ENCODE measurements at places on chromosomes 4 and X.

DNA sequence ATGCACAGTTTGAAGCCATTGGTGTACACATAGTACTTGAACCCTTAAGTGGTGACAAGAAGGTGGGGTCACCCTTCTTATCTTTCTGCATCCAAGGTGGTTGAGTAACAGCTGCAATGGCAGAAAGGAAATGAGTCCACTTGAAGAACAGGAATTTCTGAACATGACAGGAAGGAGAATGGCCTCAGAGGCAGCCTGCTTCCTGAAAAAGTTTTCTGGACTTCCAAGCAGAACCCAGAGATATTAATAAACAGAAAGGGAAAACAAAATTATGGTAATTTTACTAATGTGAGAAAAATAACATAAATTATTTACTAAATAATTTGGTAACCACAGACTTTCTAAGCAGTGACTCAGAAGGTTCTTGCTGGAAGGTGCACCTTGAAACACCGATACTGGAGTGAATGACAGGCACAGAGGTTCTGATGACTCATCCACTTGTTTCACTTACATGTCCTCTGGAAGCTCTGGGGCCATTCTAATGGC, 119.9 kb upstream of the HS3ST1 start:
- peak; percentile 10 for DNase-seq

- DNase-seq: no peak
These were observed 95.9 kb upstream of the TRPC3 start for GRCh38 chr4:122047456-122048425.

DNA sequence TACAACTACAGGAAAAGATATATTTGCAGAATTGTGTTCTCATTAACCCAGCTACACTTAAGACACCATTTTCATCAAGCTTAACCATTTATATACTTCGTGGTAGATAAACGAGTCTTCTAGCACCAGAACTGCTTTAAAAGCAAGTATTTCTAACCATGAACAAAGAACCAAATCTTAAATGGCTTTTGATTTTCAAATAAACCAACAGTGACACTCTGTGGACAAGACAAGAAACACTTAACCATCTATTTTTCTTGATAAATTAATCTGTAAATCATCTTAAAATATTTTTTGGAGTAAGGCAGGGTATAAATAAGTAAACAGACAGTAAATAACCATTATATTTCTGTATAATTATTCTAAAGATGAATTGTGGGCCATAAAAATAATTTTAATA, 10.2 kb downstream of the BEND2 start:
- no peak for DNase-seq

GRCh38 chrX:12951595-12951975, 23.3 kb upstream of the TMSB4X start:
- no peak for DNase-seq

- DNase-seq: peak; percentile 12
These were observed 28.3 kb upstream of the AP1S2 start for GRCh38 chrX:15882704-15883539.

DNA sequence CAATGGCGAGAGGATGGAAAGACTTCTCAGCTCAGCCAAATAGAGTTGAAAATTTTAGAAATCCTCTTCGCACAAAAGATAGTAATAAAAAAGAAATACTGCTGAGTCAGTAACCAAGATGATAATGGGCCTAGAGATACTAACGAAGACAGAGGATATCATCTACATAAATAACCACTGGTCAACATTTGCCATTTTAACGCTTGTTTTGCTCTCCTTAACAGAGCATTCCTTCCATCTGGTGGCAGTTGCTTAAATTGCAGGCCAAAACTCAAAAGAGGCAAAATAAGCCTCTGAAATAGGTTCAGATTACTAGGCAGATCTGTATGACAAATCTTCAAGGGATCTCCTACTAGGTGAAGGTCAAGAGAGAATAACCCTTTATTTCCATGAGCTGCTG, 51.7 kb upstream of the MCF2 start:
- no peak for DNase-seq

GRCh38 chr4:121554382-121554781, 142.4 kb downstream of the ANXA5 start:
- no peak for DNase-seq

GRCh38 chr4:94410678-94411206, 41.0 kb upstream of the PDLIM5 start:
- no peak for DNase-seq

DNA sequence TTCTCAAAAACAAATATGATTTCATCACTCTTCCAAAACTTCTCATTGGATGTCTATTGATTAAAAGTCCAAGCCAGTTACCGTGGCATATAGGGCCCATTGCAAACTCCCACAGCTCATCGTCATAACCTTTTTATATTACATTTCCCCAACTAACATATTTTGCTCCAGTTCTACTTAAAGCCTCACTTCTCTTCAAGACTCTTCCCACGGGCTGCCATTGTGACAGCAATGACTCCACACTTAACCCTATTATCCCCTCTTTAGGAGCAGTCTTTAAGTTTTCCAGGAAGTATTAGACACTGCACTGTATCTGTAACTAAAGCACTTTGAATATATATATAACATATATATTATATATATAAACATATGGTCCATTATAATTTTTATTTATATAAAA, 44.5 kb downstream of the DTHD1 start:
- DNase-seq: no peak

DNA sequence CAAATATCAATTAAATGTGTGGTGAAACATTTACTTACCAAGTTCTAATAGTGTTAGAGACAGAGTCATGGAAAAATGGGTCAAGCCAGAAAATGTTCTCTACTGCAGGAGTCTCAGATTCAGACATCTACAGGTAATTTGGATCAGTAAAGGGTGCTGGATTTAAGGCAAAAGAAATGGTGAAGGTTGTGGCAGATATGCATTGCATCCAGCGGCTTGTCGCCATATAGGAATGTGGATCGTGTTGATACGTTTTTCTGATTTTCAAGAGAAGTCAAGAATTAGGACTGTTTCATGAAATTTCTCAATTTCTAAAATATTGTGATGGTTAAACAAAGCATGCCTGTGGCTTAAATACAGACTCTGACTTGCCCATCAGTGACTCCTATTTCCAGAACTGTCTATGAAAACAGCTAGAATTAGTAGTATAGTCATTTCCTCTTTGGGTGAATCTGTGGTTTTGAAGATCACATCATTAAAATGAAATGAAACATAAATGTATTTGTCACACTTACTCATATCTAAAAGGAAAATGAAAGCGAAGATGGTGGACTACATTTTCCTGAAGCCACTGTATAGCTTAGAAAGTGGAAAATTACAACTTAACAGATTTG, 110.1 kb upstream of the VEGFC start:
- DNase-seq: no peak

DNA sequence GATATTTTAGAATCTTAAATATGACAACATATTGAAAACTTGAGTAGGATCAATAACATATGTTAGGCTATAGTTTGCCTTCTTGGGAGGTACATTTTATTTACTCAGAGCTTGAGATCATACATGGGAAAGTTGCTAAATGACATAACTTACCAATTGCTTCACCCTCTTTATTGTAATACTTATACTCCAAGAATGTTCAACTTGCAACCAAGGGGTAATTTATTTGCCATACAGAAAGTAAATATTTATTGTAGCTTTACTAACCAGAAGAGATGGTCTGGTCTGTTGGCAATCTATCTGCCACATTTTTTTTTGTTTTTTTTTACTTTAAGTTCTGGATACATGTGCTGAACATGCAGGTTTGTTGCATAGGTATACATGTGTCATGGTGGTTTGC, 426.6 kb downstream of the ARHGAP24 start:
- DNase-seq: no peak

- no peak for DNase-seq
These were observed 60.9 kb downstream of the SPATA18 start for GRCh38 chr4:52111995-52112394.

DNA sequence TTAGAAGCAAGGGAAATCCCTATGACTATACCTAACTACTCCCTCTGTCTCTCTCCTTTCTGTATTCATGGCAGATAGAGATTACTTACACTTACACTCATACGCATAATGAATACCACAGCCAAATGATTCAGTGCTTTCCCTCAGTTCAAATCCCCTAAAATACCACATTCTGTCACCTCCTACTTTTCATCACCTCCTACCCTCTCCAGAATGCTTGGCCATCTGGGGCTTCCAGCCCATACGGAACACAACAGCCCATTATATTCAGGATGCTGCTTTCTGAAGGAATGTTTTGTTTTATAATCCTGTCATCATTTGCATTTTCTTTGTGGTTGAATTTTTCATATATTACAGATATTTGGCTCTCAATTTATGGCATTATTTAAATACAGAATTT, 361.6 kb downstream of the GRIA2 start:
- DNase-seq: no peak

DNA sequence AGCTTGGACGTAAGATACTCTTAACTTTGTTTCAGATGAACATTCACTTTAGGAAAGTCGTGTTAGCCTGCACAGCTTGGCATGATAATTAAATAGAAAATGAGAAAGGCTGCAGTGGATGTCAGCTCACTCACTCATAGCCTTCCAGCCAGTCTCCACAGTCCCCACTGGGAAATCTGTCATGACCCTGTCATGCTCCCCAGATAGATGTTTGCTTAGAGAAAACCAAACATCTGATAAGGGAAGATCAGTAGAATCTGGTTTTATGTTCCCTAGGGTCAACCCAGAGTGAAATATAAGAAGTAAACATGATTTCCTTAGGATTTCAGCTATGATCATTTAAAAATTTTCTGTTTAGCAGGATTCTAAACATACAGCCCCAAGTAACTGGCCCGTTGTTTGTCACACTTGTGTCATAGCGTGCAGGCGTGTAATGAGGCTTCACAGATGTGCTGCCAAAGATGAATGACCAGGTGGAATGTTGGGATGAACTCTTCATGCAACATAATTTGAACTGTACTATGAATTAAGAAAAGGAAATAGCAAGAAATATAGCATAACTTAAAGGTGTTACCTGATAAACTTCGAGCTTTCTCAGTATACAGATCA, 180.1 kb downstream of the BANK1 start:
- no peak for DNase-seq

- no peak for DNase-seq
These were observed 80.3 kb downstream of the ARHGAP24 start for GRCh38 chr4:85555206-85555605.

GRCh38 chr4:21953653-21954052, 5.1 kb upstream of the KCNIP4 start:
- no peak for DNase-seq

DNA sequence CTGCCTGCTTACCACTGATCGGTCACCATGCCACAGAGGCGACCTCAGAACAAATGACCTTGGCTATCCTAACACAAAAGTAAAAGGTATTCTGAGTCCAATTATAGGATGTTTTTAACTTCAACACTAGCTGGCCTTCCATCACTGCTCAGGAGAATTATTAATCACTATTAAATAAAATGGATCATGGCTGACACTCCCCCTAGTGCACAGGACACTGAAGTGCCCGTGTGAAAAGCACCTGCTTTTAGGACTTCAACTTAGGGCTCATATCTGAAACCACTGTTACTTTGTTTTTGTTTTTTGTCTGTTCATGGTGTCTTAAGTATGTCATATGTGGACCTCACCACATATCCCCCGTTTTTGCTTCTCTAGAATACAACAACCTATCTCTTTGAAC, 33.9 kb downstream of the STX18 start:
- DNase-seq: no peak

- DNase-seq: no peak
These were observed 43.0 kb upstream of the SCOC start for GRCh38 chr4:140330311-140330900.

DNA sequence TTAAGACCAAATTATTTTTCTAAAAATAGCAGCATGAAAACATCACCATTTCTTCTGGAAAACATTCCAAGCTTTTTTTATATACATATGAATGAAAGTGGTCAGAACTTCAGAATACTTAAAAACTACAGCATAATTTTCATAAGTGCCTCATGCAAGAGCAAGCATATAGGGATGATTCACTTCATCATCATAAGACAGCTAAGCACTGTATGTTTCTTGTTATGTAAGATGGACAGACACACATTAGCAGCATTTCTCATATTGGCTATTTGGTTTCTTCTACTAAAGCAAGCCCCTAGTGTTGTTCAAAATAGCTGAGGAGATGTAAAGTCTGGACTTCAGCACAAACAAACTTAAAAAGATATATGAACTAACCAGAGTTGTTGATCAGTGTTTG, 213.1 kb upstream of the NOCT start:
- no peak for DNase-seq

DNA sequence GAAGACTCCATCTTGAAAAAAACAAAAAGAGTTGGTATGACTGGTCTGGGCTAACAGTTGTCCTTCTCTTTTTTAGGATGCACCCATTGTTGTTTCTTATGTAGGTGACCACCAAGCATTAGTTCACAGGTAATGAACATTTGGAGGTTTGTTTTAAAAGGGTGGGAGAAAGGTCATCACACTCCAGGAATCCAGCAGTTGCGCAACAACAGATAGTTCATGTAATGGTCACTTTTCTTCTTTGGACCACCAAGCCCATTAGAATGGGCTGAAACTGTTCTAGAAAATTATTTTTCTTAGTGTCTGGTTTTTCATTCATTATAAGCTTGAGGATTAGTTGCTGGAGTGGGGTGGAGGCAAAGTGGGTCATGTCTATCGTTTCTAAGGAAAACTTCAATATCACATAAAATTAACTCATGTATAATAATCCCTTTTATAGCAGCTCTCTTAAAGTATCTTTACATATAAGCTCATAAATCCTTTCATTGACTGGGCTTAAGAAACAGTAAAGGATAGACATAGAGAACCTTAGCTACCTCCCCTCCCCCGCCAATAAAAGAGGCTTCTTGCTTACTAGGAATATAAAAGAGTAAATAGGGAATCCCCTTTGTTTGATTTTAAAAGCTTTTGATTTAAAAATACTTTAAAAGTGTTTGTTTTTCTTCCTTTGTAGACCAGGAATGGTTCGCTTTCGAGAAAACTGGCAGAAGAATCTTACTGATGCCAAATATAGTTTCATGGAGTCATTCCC, 23.5 kb downstream of the NKAP start:
- DNase-seq: no peak

DNA sequence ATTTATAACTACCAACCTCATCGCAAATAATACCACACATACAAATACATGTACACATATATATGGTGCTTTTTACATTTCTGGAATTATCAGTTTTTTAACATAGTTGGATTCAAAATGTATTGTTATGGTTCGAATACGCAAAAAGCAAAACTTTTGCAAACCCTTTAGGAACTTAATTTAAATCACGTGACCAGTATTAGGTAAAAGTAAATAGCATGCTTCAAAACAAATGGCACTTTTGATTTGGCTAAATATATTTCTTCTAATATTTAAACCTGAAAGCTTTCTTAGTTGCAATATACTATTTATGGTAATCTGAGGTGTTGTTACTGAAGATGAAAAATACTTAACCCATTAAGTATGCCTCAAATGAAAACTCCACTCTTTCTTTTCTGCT, 341.4 kb downstream of the C4orf33 start:
- no peak for DNase-seq

GRCh38 chr4:59571805-59572430, 1628.2 kb upstream of the ADGRL3 start:
- DNase-seq: no peak

DNA sequence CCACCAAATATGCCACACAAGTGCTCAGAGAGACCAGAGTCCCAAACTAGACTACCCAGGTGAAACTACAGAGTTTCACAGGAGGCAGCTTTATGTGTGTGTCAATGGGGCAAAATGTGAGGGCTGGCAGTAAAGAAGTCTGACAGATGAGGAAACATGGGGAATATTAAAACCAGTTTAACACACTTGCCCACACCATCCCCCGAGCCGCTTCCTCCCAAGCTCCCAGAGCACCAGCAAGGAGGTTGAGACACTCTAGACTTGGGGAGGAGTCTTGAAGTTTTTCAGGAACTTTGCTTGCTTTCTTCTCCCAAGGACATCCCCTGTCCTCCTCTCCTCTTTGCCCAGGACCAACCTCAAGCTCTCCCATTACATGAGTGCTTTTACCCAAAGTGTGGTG, 94.7 kb upstream of the SPRY1 start:
- no peak for DNase-seq

All from activated T-cell treated with anti-CD3 and anti-CD28 coated beads, Interleukin-2, amount 50 U/mL, for 72 hours (primary cell).